GM12892 (cell line): ENCODE measurements at places on chromosomes 6 and 20.

DNA sequence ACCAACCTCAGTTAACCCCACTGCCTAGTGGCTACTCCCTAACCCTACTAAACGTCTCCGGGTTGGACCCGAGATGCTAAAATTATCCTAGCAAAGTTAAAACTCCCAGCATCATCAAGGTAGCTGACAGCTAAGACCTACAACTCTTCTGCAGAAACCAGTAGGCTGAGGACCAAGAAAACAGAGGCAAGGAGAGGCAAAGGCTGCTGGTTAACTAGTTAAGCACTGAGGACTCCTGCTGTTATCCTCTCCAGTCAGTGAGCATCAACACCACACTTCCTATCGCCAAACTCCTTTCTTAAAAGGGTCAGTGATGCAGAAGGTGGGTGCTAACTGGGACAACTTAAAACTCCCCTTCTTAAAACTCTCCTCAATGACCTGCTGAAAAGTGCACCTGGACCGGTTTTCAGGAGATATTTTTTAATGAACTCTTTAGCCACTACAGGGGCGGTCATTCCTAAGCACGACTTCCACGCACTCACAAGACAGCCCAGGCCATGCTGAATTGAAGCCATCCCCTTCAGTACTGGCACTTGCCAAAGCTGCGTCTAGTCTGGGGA, 1.7 kb downstream of the TRERF1 start:
- no peak for DNase-seq

- no peak for DNase-seq
These were observed 12.9 kb upstream of the CCN6 start for GRCh38 chr6:112040956-112041355.

DNA sequence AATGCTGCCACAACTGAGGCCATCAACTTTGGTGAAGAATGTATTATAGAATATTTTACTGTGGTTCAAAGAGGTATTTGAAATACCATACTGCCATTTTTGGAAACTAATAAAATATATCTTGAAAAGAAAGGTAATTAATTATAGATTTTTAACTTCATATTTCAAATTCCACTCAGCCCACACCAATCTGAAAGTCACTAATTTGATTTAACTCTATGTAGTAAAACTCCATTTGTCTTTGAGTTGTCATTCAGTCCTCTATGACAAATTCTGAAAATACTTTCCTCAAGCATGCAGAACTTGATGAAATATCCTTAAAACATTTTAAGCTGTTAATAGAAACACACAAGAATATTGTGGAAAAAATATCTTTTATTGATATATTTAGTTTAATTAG, 1196.7 kb upstream of the CITED2 start:
- no peak for DNase-seq

GRCh38 chr20:47914792-47915191, 129.5 kb upstream of the SULF2 start:
- DNase-seq: no peak

GRCh38 chr6:170026751-170027646, 263.9 kb downstream of the DLL1 start:
- DNase-seq: no peak

GRCh38 chr20:50645253-50646068, 45.9 kb downstream of the RIPOR3 start:
- DNase-seq: no peak

DNA sequence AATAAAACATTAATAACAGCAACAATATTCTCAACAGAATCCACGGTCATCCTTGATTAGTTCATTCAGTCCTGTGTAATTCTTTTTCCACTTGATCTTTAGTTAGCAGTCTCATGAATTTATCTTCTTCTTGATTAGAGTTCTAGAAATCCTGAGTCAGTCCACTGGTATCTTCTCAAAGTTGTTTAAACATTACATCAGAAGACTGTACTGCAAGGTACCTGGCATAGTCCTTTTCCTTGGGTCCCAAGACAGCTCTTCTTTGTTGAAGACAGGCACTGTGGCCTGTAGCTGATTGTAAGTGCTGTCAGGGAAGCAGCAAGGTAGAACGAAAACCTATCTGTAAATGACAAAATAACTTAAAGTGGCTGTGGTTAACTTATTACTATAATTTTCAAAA, 11.8 kb downstream of the MAP3K4 start:
- no peak for DNase-seq

GRCh38 chr6:6131492-6132109, 124.9 kb upstream of the NRN1 start:
- DNase-seq: peak; percentile 8

DNA sequence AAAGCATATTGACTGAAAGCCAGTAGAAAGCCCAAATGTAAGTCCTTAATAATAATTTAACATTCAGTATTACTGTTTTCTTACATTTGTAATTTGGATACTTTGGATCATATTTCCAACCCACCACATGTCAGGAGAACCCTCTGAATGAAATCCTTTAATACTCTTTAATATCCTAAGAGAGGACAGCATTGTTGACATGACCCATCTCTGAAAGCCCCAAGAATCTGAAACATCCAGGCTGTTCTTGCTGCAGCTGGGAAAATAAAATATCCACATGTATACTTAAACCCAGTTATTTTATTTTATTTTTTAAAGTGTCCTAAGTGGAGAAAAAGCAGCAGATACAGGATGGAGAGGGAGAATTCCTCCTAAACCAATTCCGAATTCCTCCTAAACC, 130.8 kb upstream of the RIPOR2 start:
- no peak for DNase-seq

DNA sequence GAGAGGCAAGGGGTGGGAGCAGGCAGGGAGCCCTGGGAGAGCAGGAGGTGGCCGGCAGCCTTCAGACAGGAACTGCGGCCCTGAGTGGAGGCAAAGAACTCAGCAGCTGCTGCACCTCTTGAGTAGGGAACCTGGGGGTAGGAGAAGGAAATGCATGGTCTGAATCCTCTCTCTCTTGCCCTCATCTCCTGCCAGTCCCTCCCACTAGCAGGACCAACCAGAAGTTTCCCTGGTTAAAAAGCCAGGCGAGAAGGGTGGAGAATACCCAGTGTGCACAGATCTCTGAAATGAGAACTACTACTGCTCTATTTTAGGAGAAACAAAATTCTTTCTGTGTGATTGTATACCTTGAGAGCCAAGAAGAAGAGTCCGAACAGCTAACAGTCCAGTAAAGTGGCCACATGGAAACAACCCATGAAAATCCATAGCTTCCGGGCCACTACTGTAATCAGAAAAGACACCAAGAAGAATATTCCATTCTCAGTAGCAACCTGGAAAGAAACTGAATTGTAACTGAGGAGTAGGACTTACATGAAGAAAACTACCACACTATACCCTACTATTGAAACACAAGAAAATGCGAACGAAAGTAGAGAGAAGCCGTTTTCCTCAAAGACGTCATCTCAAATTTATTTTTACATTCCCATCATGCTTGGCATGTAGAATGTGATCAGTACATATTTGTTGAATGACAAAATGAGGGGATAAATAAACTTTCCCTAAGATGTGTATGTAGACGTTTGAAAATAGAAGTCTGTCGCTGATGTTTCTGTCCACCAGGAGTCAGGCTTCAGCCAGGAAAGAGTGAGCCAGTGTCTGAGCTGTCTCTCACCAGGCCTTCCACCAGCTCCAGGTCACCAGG, 25.6 kb downstream of the WRNIP1 start:
- DNase-seq: peak; percentile 52
